ENCODE measurements at places on chromosomes 16 and 17.

DNA sequence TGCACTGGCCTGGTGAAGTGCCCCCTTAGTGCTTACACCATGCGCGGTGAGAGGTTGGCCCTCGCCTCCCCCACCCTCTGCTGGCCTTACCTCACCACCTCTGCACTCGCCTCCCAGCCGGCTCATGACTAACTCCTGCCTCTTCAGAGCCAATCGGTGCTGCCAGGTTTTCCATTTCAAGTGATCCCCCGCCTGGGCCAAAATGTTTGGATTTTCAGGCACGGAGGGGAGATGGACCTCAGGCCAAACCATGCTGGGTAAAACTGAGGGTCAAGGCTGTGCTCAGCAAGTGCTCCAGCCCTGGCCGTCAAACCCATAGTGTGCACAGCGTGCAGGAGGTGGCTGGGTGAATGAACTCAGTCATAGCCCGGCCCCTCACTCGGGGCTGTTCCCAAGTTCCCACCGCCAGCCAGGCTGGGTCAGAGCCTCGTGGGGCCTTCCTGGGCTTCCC, 175.4 kb downstream of the SEC14L1 start:
- no peak for DNase-seq

GRCh38 chr16:2487903-2488531, 13.1 kb downstream of the TBC1D24 start:
- peak; percentile 80 for DNase-seq

DNA sequence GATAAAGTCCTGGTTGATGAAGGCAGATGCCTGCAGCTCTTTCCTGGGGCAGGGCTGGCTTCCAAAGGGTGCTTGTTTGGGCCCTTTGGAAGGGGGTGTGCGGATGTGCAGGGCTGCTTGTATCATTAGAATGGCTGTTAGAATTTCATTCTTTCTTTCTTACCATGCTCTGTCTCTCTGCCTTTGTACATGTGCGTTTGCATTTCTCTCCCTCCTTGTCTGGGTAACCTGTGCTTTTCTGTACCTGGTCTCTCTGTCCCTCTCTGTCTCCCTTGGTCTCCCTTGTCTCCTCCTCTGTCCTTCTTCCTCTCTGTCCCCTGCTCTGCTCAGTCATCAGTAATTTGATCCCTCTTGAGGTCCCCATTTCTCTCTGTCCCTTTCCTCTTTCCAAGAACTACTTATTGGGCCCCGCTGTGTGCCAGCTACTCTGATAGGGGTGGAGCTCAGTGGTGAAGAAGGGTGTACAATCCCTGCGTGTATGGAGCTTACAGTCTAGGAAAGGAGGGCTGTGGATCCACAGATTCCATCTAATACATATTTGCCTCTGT, 69.3 kb downstream of the PLCG2 start:
- DNase-seq: no peak

GRCh38 chr17:34758316-34758715, 178.9 kb downstream of the TMEM132E start:
- DNase-seq: no peak

- DNase-seq: peak; percentile 69
Measured at GRCh38 chr16:89924297-89924924, 1.3 kb downstream of the TUBB3 start.
